ENCODE measurements at places on chromosomes 4 and X. TPM values are rescaled to one million over a fixed set of nuclear protein-coding genes. Genes with fewer than 3 reads are reported as not detected.

Gene APLN
- 0.90 TPM for total RNA-seq

Gene RBMX
- 308 TPM for total RNA-seq

Gene CXCL8
- 3.7 TPM for total RNA-seq

Gene MAGEA10
- not detected for total RNA-seq

Gene FGF13
- 1.1 TPM for total RNA-seq

Gene SATL1
- total RNA-seq, result 0.09 TPM

DNA sequence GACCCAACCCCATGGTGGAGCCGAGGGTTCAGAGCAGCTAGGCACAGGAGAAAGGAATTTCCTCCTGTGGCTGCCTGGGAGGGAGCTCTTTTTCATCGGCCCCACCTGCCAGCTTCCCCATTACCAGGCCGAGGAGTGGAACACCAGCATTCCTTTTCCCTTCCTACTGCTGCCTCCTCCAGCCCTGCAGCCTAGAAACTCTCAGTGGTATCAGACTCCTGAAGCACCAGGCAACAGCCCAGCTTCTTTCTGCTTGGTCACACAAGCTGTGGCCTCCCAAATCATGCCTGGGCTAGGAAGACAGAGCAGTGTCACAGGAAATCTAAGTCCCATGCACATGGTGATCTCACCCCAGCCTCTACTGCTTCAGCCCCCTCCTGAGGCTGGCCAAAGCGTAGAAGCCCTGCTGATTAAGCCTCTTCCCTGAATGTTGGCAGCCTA lies 30.1 kb downstream of the RTL5 start:
- H3K36me3 ChIP-seq, result no peaks in the 10 kb centered on the region
- no peak overlapping the region for H3K27ac ChIP-seq
- H3K4me1 ChIP-seq, result no peaks in the 10 kb centered on the region
- no peak for DNase-seq
- no peak overlapping the region for H3K4me3 ChIP-seq

GRCh38 chr4:7330031-7330596 lies 104.6 kb downstream of the PSAPL1 start:
- no peak overlapping the region for H3K27ac ChIP-seq
- no peaks in the 10 kb centered on the region for H3K36me3 ChIP-seq
- no peaks in the 10 kb centered on the region for H3K27me3 ChIP-seq
- no peak for DNase-seq
- no peak overlapping the region for H3K4me3 ChIP-seq

DNA sequence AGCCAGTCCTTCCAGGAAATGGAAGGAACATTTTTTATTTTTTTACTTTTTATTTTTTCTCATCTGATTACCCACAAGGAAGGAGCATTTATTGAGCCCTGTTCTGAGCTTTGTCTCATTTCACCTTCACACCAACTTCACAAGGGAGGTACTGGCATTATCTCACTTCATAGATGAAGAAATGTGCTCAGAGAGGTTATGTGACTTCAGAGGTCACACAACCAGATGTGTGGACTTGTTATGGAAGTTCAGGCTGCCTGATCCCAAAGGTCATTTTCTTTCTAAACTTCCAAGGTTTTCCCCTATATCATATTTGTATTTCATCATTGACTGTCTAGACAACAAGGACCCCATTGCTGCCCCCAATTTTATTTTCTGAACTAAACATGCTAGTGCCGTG lies 160.3 kb downstream of the DCLK2 start:
- no peak overlapping the region for H3K4me3 ChIP-seq
- H3K27ac ChIP-seq, result no peak overlapping the region
- no peak for DNase-seq
- no peaks in the 10 kb centered on the region for H3K4me1 ChIP-seq
- no peaks in the 10 kb centered on the region for H3K27me3 ChIP-seq

DNA sequence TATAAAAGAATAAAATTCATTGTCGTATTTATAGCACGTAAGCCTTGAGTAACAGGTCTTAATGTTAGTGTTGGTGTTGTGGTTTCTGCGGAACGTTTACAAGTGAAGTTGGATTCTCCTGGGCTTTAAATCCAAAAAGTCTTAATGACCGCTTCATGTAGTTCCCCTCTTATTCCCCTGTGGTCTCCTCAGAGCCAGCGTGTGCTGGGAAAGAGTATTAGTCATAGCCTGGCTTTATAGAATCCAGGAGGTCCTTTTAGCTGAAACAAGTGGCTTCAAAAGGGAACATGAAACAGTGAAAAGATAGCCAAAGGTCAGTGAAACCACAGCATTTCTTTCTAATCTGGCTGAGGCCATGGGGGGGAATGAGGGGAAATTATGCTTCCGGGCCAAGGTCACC lies 79.1 kb downstream of the CLCN4 start:
- H3K27me3 ChIP-seq, result no peaks in the 10 kb centered on the region
- DNase-seq, result no peak
- H3K36me3 ChIP-seq, result no peaks in the 10 kb centered on the region
- H3K4me1 ChIP-seq, result no peaks in the 10 kb centered on the region
- no peak overlapping the region for H3K27ac ChIP-seq
- no peak overlapping the region for H3K4me3 ChIP-seq

DNA sequence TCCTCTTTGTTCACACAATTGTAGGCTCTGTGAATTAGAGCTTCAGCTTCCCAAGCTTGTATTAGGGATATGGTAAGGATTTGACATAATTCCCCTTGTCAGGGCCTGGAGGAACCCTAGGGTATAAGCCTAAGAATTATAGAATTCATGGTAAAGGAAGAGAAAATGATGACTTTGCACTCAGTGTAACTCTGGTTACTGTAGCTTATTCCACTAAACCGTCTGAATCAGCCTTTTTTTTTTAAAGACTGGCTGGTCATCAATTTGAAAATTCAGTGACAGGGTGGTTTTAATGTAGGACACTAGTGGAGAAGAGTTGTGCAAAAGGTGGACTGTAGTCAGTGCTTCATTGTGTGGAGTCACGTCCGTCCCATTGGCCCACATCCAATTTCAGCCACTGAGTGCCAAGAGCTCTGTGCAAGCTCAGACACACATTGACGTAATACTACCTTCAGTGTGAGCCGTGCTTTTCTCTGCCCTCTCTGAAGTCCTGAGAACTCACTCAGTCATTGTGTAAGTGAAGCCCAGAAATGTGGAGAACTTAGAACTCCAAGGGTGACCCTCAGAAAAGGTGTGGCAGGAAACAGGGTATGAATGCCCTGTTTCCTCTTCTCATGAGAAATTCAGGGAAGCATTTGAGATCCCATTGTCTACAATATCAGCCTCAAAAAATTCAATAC lies 449.8 kb downstream of the C4orf33 start:
- H3K36me3 ChIP-seq, result no peaks in the 10 kb centered on the region
- no peak overlapping the region for H3K27ac ChIP-seq
- no peaks in the 10 kb centered on the region for H3K4me1 ChIP-seq
- no peak for DNase-seq
- no peaks in the 10 kb centered on the region for H3K27me3 ChIP-seq

DNA sequence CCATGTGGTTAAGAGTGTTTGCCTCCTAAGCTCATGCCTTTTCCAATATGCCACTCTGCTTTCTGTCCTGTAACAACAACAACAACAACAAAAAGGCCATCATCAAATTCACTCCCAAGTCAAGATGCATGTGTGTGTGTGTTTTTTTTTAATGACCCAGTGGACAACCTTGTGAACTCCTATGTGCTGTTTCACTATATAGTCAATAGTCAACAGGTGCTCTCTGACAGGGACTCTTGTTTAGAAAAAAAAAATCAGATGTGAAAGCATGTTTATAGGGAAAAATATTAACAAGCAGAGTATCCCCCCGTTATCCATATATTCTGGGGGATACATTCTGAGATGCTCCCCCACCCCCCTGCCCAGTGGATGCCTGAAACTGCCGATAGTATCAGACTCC lies 50.6 kb upstream of the BEND2 start:
- no peaks in the 10 kb centered on the region for H3K27me3 ChIP-seq
- H3K36me3 ChIP-seq, result no peaks in the 10 kb centered on the region
- no peak for DNase-seq

DNA sequence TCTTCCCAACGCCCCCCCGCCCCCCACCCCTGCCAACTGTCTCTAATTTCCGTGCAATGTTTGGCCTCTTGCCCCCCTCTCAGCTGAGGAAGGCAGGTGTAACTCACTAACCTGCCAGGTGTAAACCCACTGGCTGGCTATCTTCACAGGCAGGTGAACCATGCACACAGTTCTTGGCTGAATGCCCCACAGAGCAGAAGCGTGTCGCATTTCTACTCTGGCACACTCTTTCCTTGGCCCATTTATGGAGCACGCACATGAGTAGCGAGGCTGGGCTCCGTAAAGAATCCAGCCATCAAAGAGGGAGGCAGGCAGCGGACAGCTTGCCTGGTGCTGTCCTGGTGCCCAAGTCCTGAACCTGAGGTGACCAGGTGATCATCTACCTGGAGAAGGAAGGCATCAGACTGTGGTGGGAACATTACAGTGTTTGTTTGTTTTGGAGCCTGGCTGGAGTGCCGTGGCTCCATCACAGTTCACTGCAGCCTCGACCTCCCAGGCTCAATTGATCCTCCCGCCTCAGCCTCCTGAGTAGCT lies 39.2 kb upstream of the CRMP1 start:
- no peak overlapping the region for H3K4me3 ChIP-seq
- H3K36me3 ChIP-seq, result no peaks in the 10 kb centered on the region
- no peak for DNase-seq
- no peaks in the 10 kb centered on the region for H3K27me3 ChIP-seq
- H3K27ac ChIP-seq, result no peak overlapping the region

DNA sequence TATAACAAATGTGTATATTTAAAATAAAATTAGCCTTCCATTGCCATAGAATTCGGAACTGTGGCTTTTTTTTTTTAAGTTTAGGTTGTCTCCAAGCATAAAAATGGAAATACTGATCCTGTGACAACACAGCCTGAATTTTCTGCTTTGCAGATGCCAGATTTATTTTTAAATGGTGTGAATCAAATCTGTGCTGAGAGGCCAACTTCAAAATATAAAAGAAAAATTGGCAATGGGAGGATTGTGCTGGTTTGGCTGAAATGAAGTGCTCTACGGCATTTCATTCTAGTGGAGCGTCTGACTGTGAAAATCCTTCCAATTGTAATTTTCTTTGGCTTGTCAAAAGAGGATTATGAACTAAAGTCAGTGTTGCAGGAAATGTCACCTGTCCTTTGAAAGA lies 580.3 kb upstream of the ZFP42 start:
- H3K27ac ChIP-seq, result no peak overlapping the region
- H3K36me3 ChIP-seq, result no peaks in the 10 kb centered on the region
- DNase-seq, result no peak
- H3K4me1 ChIP-seq, result no peaks in the 10 kb centered on the region
- no peak overlapping the region for H3K4me3 ChIP-seq

- no peak overlapping the region for H3K4me3 ChIP-seq
- H3K27ac ChIP-seq, result no peak overlapping the region
- H3K27me3 ChIP-seq, result no peaks in the 10 kb centered on the region
- no peaks in the 10 kb centered on the region for H3K4me1 ChIP-seq
- DNase-seq, result no peak
Observed at GRCh38 chrX:146854281-146854680, 39.7 kb upstream of the CXorf51A start.

DNA sequence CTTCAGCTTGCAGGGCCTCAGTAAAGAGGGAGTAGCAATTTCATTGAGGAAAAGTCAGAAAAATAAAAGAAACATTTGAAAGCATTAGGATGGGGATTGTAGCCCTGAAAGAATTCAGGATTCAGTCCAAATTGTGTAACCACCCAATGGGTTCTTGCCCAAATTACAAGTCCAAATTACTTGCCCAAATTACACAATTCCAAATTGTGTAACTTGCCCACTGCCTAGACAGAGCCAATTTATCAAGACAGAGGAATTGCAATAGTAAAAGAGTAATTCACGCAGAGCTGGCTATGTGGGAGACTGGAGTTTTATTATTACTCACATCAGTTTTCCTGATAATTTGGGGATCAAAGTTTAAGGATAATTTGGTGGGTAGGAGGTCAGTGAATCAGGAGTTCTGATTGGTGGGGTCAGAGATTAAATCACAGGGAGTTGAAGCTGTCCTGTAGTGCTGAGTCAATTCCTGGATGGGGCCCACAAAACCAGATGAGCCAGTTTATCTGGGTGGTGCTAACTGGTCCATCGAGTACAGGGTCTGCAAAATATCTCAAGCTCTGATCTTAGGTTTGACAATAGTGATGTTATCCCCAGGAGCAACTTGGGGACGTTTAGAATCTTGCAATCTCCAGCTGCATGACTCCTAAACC lies 18.1 kb upstream of the PAGE5 start:
- no peak for DNase-seq
- H3K27me3 ChIP-seq, result no peaks in the 10 kb centered on the region
- no peaks in the 10 kb centered on the region for H3K36me3 ChIP-seq
- no peak overlapping the region for H3K4me3 ChIP-seq

GRCh38 chrX:72346302-72346949 lies 40.7 kb upstream of the CITED1 start:
- no peak overlapping the region for H3K27ac ChIP-seq
- H3K4me1 ChIP-seq, result no peaks in the 10 kb centered on the region
- no peaks in the 10 kb centered on the region for H3K36me3 ChIP-seq
- DNase-seq, result no peak
- H3K4me3 ChIP-seq, result no peak overlapping the region

- peaks cover 13% of the 10 kb centered on the region for H3K27me3 ChIP-seq
- H3K36me3 ChIP-seq, result no peaks in the 10 kb centered on the region
- DNase-seq, result no peak
- H3K4me1 ChIP-seq, result no peaks in the 10 kb centered on the region
- no peak overlapping the region for H3K27ac ChIP-seq
Observed at GRCh38 chr4:157222771-157223160, 2.2 kb downstream of the GRIA2 start.

DNA sequence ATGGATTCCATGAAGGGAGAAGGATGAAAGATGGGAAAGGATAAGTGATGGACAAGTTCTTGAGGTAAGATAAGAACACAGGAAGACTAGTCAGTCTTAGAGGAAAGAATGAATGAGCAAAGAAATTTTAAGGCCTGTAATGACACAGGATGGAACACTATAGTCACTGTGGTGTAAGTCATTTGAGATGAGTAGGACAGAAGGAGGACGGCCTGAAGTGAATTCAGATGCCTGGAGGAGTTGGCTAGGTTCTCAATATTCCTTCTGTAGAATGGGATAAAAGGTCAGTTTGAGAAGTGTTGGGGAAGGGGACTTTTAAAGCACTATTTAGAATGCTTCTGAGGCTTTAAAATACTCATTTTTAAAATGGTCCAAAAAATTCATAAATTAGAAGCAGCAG lies 3.9 kb downstream of the MSMO1 start:
- peaks cover 23% of the 10 kb centered on the region for H3K36me3 ChIP-seq
- no peak overlapping the region for H3K4me3 ChIP-seq
- DNase-seq, result no peak
- no peaks in the 10 kb centered on the region for H3K27me3 ChIP-seq
- no peak overlapping the region for H3K27ac ChIP-seq

- no peak for DNase-seq
- no peaks in the 10 kb centered on the region for H3K4me1 ChIP-seq
- no peak overlapping the region for H3K4me3 ChIP-seq
- H3K36me3 ChIP-seq, result no peaks in the 10 kb centered on the region
- H3K27ac ChIP-seq, result no peak overlapping the region
- no peaks in the 10 kb centered on the region for H3K27me3 ChIP-seq
Observed at GRCh38 chrX:131187206-131187605, 101.9 kb downstream of the IGSF1 start.

DNA sequence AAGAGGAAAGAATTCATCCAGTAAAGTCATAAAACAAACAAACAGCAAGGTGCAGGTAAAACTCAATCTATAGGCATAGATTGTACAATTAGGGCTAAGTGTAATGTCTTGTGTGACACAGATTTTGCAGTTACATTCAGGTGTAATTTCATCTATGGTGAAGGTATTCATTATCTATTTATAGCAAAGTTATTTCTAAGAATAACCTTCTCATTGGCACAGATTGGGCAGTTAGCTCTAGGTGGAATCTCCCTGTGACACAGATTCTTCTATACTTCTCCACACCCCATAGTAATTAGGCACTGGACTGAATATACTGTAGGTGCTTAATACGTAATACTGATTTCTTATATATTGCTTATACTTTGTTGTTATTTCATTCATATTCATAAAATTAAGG lies 66.8 kb downstream of the COL25A1 start:
- H3K4me3 ChIP-seq, result no peak overlapping the region
- H3K36me3 ChIP-seq, result no peaks in the 10 kb centered on the region
- H3K27ac ChIP-seq, result no peak overlapping the region
- DNase-seq, result no peak
- H3K27me3 ChIP-seq, result no peaks in the 10 kb centered on the region
